Naive B cell (primary cell): ENCODE measurements at places on chromosomes 2 and 18. TPM values are rescaled to one million over a fixed set of nuclear protein-coding genes. Genes with fewer than 3 reads are reported as not detected.

MATN3 gene
- polyA plus RNA-seq, result not detected

- peak overlapping the region; percentile 67 for H3K4me3 ChIP-seq
- H3K4me1 ChIP-seq, result peaks cover 5% of the 10 kb centered on the region
- H3K27ac ChIP-seq, result no peak overlapping the region
- H3K36me3 ChIP-seq, result no peaks in the 10 kb centered on the region
Measured at GRCh38 chr2:64359892-64360657, 93.9 kb upstream of the LGALSL start.

CRIM1 gene
- 1.8 TPM for polyA plus RNA-seq

DNA sequence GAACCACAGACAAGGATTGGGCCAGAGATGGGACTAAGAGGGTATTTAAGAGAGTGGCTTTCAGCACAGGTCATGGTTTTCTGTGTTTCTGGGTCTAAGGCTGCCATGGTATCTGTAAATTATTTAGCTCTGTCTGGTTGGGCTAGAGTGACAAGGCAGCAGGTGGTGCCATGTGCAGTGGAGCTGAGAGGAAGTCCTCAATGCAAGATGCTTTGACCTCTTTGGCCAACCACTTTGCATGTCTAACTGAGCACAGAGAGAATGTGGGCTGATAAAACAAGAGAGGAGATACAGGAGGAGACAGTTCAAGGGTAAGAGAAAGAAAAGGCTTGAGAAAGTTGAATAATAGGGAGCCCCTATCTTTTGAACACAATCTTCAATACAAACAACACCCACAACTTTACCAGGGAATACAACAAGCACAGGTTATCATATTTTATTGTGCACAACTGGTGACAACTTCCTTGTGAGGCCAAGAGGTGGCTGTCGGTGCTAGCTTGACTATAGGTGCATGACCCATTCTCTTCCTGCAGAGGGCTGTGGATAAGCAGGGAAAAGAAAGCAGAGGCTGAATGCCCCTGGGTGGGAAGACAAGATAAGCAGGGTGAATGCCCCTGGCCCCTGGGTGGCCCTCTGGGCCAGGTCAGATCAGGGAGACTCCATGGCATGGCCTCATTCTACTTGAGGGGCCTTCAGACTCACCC, 12.3 kb downstream of the FLACC1 start:
- no peak overlapping the region for H3K4me3 ChIP-seq
- no peaks in the 10 kb centered on the region for H3K27me3 ChIP-seq
- H3K4me1 ChIP-seq, result peaks cover 10% of the 10 kb centered on the region
- H3K27ac ChIP-seq, result no peak overlapping the region
- no peak for DNase-seq

FAM237A gene
- polyA plus RNA-seq, result not detected
